ENCODE measurements at places on chromosomes 3 and 15. TPM values are rescaled to one million over a fixed set of nuclear protein-coding genes. Genes with fewer than 3 reads are reported as not detected.

ONECUT1 gene
- not detected for total RNA-seq

BSN gene
- total RNA-seq, result 0.16 TPM

SETMAR gene
- 13.8 TPM for total RNA-seq

DNA sequence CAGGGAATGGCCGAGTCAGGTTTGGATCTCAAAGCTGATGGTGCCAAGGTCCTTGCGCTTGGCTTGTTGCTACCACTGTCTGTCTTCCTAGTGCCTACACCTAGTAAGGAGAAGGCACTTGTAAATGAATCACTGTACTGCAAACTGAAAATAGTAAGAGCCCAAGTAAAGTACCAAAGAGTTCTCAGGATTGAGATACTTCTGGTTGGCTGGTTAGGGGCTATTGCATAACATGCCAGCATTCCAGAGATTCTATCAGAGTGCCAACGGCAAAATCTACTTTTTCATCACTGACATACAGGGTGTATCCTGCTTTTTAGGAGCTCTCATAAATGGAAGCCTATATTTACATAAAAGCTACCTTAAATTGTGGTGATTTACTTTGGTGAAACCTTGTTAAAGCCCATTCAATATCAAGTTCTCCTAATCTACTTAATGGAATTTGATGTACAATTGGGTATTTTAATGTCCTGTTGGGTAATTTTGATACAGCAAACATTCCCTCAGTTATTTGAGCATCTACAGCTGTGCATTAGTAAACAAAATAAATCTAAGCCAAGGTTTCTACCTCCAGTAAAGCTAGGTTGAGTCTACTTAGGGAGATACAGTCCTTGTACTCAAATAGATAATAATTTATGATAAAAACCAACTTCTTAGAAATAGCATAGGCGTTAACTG lies 30.7 kb upstream of the CHD2 start:
- DNase-seq, result no peak

DNA sequence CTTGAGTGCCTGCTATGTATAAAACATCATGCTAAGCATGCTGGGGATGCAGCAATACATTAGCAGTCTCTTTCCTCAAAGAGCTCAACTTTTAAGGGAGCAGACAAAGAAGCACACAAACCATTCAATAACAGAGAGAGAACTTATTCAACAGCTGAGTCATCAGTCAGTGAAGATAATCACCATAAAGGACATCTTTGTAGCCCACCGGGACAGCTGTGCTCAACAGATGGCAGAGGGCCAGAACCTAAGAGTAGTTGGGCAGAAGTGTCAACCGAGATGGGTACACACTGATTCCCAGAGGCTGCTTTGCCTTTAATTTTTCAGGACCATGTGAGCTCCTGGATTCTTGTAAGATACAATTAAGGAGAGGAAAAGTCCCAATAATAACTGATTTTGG lies 4.2 kb upstream of the RAB8B start:
- DNase-seq, result no peak

GRCh38 chr15:29149738-29150075 lies 119.9 kb downstream of the NSMCE3 start:
- no peak for DNase-seq

GRCh38 chr3:54916732-54917131 lies 11.1 kb downstream of the LRTM1 start:
- no peak for DNase-seq
